ENCODE measurements at places on chromosomes 1 and 21.

- DNase-seq = peak; percentile 59
These were observed at the start of gene CD247 for GRCh38 chr1:167518331-167518700. Gene CD247, minus strand, starts transcription at chr1:167518529. Its CDS starts 64 bp downstream, at chr1:167518465.

DNA sequence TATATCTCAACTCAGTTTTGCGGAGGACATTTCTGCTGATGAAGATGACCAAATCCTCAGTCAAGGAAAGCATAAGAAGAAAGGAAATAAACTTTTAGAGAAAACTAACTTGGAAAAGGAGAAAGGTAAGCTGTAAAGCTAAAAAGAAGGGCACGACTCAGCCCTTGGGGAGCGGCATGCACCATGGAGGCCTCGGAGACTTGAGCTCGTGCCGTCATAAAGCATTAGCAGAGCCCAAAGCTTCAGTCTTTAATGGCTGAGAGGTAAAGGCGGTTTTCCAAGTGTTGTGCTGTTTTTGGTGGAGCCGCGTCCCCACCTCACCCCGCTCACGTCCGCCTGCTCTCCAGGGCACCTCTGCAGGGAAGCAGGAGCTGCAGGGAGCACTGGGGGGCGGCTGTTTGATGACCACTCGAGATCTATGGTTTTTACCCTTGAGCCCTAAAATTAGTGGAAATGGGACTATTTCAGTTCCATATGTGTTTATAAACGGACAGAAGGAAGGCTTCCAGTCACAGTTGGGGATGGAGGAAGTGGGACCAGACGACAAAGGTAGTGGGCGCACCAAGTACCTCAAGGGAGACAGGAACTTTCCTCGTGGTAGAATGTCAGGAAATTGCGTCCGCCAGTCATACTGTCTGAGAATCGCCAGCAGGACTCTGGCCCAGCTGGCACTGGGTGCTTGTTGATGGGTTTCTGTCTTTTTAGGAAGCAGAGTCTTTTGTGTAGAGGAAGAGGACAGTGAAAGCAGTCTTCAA, 27.6 kb downstream of the RRP1B start:
- DNase-seq = no peak

DNA sequence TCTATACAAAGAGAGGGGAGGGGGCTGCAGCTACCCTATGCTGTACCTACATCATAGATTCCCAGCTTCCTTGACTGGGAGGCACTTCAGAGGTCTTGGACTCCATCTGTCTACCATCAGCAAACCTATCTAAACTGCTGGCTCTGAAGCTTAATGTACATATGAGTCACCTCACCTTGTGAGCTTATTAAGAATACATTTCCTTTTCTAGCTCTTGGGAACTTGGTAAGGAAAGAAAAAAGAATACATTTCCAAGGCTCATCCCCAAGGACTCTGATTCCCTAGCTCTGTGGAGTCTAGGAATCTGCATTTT, 50.0 kb upstream of the PRELP start:
- no peak for DNase-seq

GRCh38 chr21:37749132-37749531, 167.1 kb downstream of the KCNJ6 start:
- no peak for DNase-seq

DNA sequence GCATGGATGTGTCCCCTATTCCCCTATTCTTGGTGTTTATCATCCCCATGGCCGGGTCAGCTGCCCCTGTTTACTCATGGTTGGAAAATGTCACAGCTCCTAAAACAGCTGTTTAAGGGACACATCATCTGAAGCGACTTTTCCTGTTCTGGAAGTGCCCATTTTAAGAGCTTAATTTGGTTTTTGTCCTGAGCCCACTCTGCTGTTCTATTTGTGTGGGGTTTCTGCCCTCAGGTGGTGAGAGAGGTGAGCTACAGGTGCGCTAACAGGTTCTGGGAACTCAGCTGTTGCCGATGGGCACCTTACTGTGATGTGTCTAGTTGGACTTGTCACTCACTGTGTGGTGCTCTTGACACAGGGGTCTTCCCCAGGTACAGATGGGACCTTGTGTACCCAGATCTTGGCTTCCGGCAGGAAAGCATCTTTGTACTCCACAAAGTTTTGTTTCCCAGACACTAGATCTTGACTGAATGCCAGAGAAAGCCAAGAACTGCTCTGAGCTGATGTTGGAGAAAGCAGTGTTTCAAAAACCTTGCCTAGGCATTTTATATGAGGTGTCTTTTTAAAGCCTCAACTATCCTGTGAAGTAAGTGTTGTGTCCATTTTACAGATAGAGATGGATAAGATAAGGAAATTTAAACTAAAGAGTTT, 59.0 kb upstream of the CD1D start:
- DNase-seq = no peak

DNA sequence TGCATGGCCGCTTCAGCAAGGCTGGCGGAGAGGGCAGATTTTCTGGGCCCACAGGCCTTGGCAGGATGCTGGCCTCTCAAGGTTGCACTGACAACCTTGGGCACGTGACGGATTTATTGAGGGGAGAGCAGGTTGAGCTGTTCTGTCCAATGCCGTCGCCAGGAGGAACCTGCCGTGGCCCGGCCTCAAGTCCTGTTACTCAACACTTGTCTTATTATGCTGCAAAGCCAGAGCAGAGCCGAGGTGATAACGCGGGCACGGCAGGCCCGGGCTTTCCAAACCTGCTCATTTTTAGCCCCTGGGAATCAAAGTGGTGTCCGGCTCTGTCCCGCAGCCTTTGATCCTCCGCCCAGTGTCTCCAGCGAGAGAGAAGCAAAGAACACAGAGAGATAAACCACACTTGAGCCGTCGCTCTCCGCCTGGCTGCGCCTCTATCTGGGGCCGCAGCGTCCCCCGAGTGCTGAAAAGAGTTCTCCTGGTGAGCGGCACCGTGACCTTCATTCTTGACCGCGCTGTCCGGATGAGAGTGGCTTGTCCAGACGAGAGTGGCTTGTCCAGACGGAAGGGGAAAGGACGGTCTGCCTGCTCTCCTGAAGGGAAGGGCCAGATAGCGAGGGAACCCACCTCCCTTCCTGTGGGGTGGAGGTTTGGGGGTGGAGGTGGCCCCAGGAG, 162.3 kb upstream of the ARHGEF16 start:
- no peak for DNase-seq

DNA sequence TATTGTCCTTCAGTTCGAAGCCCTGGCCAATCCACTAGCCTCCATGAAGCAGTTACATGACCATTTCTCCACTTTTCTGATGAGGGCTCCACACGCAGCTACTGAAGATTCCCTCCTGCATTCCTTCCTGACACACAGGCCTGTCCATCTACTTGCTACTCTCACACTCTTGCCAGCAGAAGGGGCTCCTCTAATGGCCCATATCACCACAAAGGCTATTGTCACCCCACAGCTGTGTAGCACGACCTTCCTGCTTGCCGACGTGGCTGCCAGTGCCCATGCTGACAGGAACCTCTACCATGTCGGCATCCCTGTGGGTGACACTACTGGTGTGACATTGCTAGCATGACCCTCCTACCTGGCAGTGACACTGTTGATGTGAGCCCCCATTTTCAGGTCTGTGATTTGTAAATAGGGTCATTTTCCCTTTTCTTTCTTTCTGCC, 1528.6 kb upstream of the TPTE start:
- no peak for DNase-seq

- DNase-seq = no peak
These were observed 103.4 kb downstream of the COL24A1 start for GRCh38 chr1:86052948-86053698.

DNA sequence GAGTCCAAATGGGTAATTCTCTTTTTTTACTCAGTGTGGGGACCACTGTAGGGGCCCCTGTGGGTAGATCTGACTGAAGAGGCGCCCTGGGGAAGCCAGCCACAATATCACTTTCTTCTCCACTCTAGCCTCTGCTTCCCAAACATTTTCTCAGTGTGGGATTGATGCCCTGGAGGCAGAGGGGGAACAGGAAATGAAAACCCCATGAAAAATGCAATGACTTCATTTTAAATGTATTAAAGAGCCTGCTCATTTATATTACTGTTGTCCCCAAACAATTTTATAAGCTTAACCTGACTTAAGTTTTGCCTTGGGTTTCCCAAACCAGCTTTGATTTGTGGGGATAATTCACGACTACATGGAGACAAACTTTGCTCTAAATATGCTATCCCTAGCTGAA, 181.9 kb downstream of the C1orf94 start:
- DNase-seq = no peak

DNA sequence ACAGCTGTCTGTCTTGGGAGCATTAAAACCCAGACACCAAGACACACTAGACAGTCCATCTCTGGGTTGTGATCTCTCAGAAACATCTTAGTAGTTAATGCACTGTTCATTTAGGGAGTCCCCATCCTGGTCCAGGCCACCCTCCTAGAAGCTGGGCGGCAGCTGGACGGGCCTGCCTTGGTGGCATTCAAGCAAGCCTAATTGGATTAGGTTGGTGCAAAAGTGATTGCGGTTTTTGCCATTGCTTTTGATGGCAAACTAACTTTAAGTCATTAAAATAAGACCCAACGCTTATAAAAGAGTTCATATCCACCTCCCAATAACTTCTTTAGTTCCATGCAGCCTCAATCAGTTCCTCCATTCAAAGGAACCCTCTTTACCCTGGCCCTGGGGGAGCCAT, 21.7 kb downstream of the ATP5PO start:
- DNase-seq = no peak

GRCh38 chr1:149915429-149916192, 2.0 kb downstream of the SV2A start:
- DNase-seq = no peak

- no peak for DNase-seq
These were observed 45.2 kb downstream of the H3-3A start for GRCh38 chr1:226107471-226108460.

DNA sequence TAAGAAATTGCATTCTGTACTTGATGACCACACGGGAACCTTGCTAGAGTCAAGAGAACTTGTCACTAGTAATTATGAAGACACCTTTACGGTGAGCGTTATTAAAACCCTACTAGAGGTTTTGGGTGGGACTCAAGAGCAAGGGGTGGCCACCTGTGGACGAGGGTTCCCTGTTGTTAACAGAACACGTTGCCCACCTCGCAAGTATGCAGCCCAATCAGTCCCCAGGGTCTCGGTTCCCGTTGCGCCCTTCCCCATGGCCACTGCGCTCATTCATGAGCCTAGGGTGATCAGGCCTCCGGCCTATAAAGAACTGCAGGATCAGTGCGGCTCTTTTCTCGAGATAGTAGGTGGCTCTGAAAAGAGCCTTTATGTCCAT, 30.2 kb upstream of the RNF187 start:
- no peak for DNase-seq

GRCh38 chr1:192887426-192887825, 78.6 kb downstream of the RGS2 start:
- no peak for DNase-seq

DNA sequence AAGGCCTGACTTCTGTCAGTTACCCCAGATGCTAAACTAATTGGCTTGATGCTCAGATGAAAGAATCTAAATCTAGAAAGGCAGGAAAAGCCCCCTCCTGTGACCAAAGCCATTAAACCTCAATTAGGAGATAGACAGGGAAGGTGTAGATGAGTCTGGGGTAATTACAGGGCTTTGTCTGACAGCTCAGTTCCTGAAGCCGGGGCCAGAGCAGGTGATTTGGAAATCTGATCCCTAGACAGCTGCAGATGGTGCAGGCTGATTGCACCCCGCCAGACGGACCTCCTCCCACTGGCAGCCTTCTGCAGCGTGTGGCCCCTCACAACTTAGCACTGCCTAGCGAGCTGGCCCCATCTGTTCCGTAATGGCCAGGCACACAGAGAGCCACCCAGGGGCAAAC, 395.1 kb downstream of the HLX start:
- DNase-seq = no peak

- DNase-seq = no peak
These were observed 39.9 kb downstream of the PEX14 start for GRCh38 chr1:10514490-10515235.

GRCh38 chr1:59046730-59047157, 250.2 kb upstream of the FGGY start:
- no peak for DNase-seq

- no peak for DNase-seq
These were observed 116.0 kb upstream of the KCNJ6 start for GRCh38 chr21:38032082-38032801.

- no peak for DNase-seq
These were observed 33.0 kb downstream of the RIPPLY3 start for GRCh38 chr21:37039411-37040075.

GRCh38 chr1:201553496-201554189, 14.7 kb downstream of the NAV1 start:
- DNase-seq = no peak

GRCh38 chr1:38929476-38929875, 12.2 kb downstream of the RHBDL2 start:
- DNase-seq = no peak

- DNase-seq = no peak
These were observed 21.9 kb downstream of the DPYD start for GRCh38 chr1:97898948-97899347.

GRCh38 chr1:219566951-219567947, 45.7 kb downstream of the ZC3H11B start:
- DNase-seq = no peak

DNA sequence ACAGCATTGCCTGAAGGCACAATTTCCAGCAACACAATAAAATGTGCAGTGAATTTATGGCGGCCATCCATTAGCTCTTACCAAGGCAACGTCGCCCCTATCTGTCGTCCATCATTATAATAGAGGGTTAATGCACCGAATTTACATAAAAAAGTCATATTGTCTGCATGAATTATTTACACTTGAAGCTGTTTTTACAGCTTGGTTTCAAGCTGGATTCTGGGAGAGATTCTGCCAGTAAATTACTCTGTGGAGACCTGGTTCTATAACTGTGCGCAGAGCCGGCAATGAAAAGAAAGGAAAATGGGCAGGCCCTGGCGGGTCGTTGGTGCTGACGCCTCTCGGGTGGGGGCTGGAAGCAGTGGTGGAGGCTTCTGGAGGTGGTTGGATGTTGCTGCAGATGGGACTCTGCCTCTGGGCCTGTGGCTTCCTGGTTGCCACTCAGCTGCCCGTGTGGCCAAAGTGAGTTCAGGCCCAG, 48.9 kb upstream of the POU3F1 start:
- no peak for DNase-seq

DNA sequence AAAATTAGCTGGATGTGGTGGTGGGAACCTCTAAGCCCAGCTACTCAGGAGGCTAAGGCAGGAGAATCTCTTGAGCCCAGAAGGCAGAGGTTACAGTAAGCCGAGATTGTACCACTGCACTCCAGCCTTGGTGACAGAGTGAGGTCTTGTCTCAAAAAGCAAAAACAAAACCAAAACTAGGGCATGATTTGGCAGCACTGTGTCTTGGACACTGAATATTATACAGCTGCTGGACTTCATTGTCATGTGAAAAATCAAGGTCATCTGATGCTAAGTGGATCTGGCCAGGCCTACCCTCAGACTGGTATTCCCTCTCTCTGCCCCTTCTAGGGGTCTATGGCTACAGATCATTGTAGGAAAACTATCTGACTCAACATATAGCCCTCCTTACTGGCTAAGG, 55.2 kb upstream of the MRPS6 start:
- DNase-seq = no peak

- DNase-seq = no peak
These were observed 5.2 kb downstream of the FCGR2A start for GRCh38 chr1:161510477-161510876.

GRCh38 chr21:41768437-41769042, 1.7 kb upstream of the RIPK4 start:
- no peak for DNase-seq

DNA sequence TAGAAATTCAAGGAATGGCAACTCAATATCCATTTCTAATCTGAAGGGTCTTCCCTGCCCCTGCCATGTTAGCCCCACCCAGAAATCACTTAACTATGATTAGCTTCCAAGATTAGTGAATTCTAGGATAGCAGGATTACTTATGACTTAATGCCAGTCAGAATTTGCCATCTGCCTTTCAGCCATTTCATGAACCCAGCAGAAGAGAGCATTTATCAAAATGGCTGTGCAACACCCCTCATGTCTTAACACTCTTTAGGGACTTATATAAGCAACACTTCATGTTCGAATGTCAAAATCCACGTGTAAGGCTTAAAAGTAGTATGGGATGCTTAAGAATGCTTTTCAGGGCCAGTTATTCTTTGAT, 288.5 kb downstream of the NFIA start:
- DNase-seq = no peak
